Aorta (tissue), 5 donors: ENCODE measurements at places on chromosomes 2 and 18. TPM values are rescaled to one million over a fixed set of nuclear protein-coding genes. Genes with fewer than 3 reads are reported as not detected.

The DCDC2C gene
- 10.7 TPM for polyA plus RNA-seq

The LYPD1 gene
- not detected for polyA plus RNA-seq

The OSBPL6 gene
- 1.3 TPM for polyA plus RNA-seq

The LRP2 gene
- not detected for polyA plus RNA-seq

GRCh38 chr2:11829947-11830707 is 83.7 kb downstream of the LPIN1 start:
- DNase-seq: peak; percentile 79

- no peak for DNase-seq
Measured at GRCh38 chr18:58106289-58107070, 62.5 kb downstream of the NEDD4L start.

- DNase-seq: no peak
Measured at GRCh38 chr18:63307551-63308200, 11.9 kb downstream of the BCL2 start.

DNA sequence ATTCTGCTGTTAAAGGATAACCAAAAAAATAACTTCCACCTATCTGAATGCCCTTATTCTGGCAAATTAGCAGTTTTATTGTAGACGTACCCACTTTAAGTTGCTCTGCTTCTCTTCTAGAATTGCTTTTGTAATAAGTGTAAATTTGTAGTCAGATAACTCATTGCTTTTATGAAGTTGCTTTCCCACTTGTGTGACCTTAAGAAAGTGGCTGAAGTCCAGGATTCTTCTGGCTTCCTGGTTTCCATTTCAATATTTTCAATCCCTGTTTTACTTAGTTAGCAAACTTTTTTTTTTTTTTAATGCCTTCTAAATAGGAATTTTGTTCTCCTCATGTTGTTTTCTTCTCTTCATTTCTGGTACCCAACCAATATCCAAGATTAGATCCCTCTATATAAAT is 59.8 kb downstream of the GLS start:
- DNase-seq: no peak

DNA sequence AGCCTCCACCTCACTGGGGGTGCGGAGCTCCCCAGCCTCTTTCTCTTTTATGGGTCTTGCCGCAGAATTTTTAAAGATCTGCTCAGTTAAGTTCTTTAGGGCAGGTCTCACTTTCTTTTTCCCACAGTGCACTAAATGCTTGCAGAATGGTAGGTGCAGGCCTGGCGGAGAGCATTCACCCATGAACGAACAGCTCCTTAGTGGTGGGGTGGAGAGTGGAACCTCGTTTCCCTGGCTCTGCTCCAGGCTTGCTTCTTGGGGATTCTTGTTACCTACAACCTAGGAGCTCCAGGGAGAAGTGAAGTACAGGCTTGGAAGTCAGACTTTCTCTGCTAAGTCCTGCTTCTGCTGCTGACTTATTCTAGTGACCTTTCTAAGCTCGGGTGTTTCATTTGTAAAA is 70.3 kb upstream of the PXDN start:
- DNase-seq: no peak

DNA sequence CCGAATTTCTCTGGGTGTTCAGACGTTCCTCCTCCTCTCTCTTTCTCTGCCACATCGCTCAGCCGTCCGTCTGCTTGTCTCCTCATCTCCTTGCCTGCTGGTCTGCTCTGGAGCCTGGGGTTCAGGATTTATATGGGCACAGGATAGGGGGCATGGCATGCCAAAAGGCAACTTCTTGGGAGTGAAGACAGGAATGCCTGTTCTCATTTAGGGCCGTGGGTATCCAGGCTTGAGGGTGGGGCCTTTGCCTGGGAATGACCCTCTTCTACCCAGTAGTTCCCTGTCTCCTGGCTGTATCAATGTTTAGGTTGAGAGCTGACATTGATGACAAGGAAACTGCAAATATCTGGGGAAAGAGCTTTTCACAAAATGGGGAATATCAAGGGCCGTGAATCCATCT is 98.0 kb downstream of the HRH4 start:
- DNase-seq: no peak
